ENCODE measurements at places on chromosomes 11 and 22. TPM values are rescaled to one million over a fixed set of nuclear protein-coding genes. Genes with fewer than 3 reads are reported as not detected.

ZNRD2 gene
- 29.3 TPM for total RNA-seq

- DNase-seq: no peak
Measured at GRCh38 chr22:38087855-38088254, 3.9 kb upstream of the SLC16A8 start.

GRCh38 chr11:112570333-112570732, 309.7 kb upstream of the PLET1 start:
- no peak for DNase-seq

APOBEC3H gene
- total RNA-seq: not detected

FGF19 gene
- not detected for total RNA-seq

SLC6A5 gene
- not detected for total RNA-seq

CARD18 gene
- not detected for total RNA-seq

DNA sequence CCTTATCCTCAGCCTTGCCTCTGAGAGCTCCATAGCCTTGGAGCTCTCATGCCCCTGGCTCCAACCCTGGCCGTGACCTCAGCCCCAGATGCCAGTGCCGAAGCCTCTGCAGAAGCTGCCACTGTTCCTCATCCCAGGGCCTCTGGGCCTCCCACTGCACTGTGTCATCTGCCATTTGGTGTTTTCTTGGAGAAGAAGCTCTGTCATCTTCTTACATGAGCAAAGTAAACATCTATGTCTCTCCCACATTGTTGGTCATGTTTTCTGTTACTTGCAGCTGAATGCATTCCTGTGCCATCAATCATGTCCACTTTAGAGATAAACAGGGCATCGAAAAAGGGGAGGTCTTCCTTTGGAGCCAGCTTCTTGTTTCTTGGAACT, 45.0 kb upstream of the FTH1 start:
- no peak for DNase-seq

DNA sequence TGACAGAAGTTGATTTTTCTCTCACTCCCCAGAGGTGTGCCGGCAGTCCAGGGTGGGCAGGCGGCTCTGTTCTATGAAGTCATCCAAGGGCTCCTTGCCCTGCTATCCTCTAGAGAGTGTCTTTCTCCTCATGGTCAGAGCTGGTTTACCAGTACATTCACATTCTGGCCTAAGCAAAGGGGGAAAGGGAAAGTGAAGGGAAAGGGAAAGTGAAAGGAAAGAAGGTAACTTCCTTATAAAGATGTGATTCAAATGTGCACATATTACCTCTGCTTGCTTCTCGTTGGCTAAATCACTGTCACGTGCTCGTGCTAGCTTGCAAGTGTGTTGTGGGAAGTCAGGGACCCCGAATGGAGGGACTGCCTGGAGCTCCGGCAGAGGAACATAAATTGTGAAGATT, 2.9 kb upstream of the HTATIP2 start:
- DNase-seq: peak; percentile 51

- no peak for DNase-seq
Measured at GRCh38 chr11:61732705-61733104, 19.7 kb upstream of the MYRF start.

- DNase-seq: no peak
Measured at GRCh38 chr22:41911001-41911611, 3.8 kb downstream of the SHISA8 start.

DNA sequence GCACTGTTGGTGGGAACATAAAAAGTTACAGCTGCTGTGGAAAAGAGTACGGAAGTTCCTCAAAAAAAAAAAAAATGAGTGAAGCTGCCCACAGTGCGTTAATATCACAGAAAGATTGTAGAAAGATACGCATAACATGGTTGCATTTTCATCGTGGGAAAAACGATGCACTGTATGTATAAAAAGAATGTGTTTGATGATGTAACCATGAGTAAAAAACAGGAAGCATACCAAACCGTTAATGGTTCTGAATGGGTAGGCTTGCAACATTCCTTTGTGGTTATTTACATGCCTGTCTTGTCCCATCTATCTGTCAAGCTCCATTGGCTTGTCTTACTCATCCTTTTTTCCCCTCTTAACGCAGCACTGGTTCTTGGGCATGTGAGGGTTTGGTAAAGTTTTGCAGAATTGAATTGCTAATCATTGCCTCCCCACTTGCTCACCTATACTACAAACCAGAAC, 33.8 kb upstream of the DKK3 start:
- no peak for DNase-seq

PDGFB gene
- 20.7 TPM for total RNA-seq

EIF1AD gene
- 28.7 TPM for total RNA-seq

CHRNA10 gene
- 1.0 TPM for total RNA-seq

- no peak for DNase-seq
Measured at GRCh38 chr11:9099617-9100016, 8.2 kb upstream of the SCUBE2 start.

Data from aorta (tissue), 5 donors.